Stimulated activated naive CD8-positive, alpha-beta T cell treated with anti-CD3 and anti-CD28 coated beads, Interleukin-15, Interleukin-2, amounts not matched to agents 100 U/mL and 50 U/mL, for 24 hours (primary cell): ENCODE measurements at places on chromosomes 2 and 18.

DNA sequence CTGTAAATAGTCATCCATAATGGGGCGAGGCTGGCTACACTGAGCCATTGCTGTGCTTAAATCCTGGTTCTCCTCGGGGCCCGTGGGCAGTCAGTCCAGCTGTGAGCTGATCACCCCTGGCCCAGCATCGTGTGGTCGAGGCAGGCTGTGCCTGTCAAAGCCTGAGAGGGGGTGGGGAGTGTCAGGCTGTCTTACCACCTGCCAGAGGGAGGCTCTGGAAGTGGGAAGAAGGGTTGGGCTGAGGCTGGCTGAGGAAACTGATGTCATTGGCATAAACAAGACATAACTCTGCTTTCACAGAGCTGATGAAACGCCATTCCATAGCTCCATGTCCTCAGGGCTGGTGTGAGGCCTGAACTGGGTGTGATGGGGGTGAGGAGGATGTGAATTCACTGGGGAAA lies 49.7 kb downstream of the KLHL29 start:
- DNase-seq, result no peak

DNA sequence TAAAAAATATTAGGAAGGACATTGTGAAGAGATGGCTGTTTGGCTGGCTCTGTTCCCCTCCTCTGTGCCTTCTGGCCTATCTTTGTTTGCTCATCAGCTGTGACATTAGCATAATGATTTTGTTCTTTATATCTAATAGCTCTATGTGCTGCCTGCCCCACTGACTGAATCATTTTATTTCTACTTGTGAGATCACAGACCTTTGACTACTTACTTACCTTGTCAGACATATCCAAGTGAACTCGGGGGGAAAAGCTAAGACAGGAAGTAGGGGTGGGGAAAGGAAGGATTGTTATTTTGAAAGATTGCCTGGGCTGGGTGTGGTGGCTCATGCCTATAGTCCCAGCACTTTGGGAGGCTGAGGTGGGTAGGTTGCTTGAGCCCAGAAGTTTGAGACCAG lies 104.2 kb downstream of the ASAP2 start:
- no peak for DNase-seq

DNA sequence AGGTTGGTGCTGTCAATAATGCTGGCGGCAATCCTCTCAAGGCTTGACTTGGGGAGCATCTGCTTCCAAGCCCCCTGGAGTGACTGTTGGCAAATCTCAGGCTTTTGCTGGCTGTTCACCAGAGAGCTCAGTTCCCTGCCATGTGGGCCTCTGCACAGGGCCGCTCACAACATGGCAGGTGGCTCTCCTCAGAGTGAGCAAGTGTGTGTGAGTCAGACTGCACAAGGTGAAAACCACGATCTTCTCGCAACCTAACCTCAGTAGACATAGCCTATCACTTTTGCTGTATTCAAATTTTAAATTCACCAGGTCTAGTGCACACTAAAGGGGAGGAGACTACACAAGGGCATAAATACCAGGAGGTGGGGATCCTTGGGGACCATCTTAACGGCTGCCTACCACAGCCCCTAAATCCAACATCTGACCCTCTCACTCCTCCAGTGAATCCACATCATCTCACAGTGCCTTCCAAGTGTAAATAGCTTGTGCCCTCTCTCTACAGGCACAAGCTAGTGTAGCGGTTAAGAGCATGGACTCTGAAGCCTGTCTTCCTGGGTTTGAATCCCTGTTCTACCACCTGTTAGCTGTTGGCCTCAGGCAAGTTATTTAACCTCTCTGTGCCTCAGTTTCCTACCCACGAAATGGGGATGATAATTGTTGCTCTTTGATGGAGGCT lies 187.7 kb upstream of the CXCR4 start:
- DNase-seq, result peak; percentile 73

DNA sequence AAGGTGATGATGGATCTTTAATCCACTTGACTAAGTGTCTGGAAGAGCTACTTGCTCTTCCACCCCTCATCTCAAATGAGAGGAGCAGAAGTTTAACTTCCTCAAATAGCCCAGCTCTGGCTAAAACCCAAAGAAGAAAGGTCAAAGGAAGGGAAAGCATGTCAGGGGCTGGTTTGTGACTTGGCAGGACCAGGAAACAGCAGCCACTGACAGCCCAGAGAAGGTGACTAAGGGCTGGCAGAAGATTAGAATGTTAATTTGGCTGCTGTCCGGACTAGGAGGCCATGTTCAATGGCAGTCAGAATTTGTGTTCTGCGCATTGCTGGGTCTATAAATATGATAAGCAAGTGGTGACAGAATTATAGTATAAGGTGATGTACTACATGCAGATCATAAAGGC lies 386.2 kb downstream of the SETBP1 start:
- no peak for DNase-seq

DNA sequence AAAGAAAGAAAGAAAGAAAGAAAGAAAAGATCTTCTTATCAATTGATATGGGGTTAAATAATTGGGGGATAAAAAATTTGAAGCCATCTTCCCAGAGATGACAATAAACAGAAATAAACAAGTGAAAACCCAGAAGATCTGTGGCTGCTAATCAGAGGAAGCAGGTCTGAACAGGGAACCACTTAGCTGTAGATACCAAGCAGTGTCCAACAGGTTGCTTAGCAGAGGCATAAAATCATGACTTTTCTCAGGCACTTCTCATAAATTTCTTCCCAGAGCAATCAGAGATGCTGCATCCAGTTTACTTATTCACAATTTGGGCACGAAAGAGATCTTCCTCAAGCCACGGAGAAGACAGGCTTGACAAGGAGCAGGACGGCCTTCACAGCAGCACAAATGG lies 5.7 kb upstream of the LPIN1 start:
- DNase-seq, result no peak

- DNase-seq, result no peak
These were observed 77.0 kb downstream of the RAD51AP2 start for GRCh38 chr2:17441055-17441771.

- DNase-seq, result no peak
These were observed 491.1 kb downstream of the NR4A2 start for GRCh38 chr2:155841442-155841841.

- DNase-seq, result no peak
These were observed 119.8 kb downstream of the NRP2 start for GRCh38 chr2:205802065-205802464.

- no peak for DNase-seq
These were observed 21.3 kb downstream of the CDK15 start for GRCh38 chr2:201827621-201828020.

- DNase-seq, result no peak
These were observed 1036.5 kb upstream of the FANCL start for GRCh38 chr2:59277671-59278070.

DNA sequence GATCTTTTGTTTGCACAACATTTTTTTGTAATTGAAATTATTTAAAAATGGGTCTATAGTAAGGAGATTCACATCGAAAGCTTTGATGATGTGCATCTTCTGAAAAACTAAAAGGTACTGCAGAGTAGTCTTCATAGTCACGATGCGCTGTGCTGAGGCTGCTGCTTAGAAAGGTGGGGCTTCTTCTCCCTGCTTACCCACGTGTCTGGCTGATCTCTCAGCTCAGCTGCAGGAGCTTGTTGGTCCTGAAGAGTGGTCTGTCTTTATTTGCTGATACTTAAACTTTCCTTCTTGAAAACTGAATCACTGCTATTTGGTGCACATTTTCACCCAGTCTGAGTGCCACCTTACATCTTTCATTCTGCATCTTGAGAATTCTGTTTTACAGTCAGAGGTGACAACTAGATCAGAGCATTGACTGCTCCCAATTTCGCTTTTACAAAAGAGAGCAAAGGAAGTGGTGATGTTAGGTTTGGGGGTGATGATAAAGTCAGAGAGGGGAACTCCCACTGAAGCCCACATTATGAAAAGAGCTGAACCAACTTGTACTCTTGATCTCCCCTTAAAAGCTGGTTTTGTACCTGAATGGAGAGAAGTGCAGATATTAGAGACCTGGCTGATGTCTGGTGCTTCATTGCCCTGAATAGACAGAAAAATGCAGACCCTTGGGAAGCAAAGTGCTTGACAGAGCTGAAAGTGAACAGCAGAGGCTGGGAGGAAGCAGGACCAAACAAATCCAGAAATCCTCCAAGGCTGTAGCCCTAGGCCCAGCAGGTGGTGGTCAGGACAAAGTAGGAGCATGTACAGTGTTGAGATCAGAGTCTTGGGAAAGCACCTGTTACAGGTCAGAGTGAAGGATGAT lies 984.5 kb downstream of the TSN start:
- no peak for DNase-seq

DNA sequence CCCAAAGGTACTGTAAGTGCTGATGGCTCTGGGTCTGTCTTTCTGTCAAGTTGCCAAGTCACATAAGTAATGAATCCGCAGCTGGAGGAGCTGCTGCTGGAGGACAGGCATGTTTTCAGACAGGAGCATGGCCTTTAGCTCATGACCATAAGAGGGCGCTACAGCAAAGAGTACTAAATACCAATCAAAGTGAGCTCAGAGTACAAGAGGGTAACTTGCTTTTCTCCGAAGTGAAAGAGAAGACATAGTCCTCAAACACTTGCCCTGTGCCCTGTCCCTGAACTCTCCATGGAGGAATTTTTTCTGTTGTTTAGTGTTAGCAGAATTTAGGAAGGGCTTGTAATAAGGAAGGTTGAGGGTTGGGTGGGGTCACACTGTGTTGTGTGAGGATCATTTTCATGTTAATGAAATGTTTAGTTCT lies 58.0 kb upstream of the EML6 start:
- peak; percentile 57 for DNase-seq

GRCh38 chr2:157061799-157062198 lies 195.7 kb upstream of the GALNT5 start:
- DNase-seq, result no peak

- DNase-seq, result no peak
These were observed 43.0 kb upstream of the FOSL2 start for GRCh38 chr2:28349546-28350165.

GRCh38 chr2:173942861-173943523 lies 22.2 kb downstream of the SP3 start:
- DNase-seq, result no peak

- no peak for DNase-seq
These were observed 186.1 kb upstream of the SALL3 start for GRCh38 chr18:78793313-78794070.

DNA sequence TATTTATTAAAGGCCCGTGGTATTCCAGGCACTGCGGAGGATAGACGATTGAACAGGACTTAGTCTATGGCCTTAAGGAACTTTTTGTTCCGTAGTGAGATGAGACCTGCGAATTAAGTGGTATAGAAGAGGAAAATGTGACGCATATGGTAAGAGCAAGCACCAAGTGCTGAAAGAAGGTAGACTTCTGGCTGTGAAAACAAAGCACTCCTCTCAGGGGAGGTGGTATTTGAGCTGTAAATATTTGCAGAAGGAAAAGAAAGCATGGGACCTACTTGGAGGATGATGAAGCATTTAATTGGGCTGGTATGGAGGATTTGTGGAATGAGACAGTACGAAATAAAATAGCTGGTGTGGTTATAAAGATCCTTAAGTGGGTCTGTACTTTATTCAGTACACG lies 62.5 kb downstream of the GPR39 start:
- no peak for DNase-seq
